ENCODE measurements at places on chromosomes 11 and 22.

DNA sequence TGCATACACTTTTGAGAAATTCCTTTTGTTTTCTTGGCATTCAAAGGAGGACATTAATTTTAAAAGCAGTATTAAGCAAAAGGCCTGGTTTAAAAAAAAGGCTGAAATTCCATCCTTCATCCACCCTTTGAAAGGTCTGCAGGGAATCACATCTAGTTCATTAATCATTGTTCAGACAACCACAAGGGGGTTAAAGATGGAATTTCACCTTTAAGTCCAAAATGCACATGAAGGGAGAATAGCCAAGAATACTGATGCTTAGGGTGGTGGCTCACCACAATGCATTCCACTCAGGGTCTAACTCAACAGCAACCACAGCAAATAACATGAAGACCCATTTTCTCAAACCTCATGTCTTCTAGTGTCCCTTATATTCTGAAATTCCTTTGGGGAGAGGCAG, 256.9 kb downstream of the CADM1 start:
- no peak for DNase-seq

- no peak for DNase-seq
These were observed 25.7 kb downstream of the ARHGEF17 start for GRCh38 chr11:73333640-73334383.

DNA sequence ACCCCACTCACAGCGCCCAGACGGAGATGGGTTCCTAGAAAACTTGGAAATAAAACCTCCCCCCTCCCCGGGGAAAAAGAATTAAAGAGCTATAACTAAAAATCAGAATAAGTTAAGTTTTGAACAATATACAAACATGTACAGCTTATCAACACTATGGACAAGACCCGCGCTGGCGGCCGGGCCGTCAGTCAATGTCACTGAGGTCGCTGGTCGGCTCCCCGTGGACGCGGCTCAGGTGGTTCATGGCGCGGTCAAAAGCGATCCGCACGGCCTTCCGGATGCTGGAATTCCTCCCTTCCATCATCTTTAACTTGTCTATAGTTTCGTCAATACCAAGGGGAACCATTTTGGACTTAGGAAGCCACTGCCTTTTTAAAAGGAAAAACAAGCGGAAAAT, 53.6 kb downstream of the BRD1 start:
- DNase-seq, result no peak

- DNase-seq, result no peak
These were observed 75.7 kb downstream of the NFAM1 start for GRCh38 chr22:42356533-42356932.
